ENCODE measurements at places on chromosomes 12 and 14.

DNA sequence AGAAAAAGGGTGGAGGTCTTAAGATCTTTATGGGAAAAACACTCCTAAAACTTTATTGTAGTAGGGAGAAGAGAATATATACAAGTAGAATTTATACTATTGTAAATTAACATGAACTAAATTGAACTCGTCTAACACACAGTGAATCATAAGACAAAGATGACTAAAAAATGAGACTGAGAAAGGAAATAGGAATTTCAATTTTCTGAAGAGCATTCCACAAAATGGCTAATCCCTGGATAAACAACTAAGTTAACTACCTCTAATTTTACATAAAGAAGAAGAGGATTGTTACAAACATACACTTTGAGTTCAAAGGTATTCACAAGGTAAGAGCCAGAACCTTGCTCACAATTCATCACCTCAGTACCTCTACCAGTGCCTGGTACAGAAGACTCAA is 2.0 kb downstream of the MAP4K5 start:
- no peak for DNase-seq

GRCh38 chr12:26100666-26101349 is 24.0 kb downstream of the BHLHE41 start:
- DNase-seq = no peak

DNA sequence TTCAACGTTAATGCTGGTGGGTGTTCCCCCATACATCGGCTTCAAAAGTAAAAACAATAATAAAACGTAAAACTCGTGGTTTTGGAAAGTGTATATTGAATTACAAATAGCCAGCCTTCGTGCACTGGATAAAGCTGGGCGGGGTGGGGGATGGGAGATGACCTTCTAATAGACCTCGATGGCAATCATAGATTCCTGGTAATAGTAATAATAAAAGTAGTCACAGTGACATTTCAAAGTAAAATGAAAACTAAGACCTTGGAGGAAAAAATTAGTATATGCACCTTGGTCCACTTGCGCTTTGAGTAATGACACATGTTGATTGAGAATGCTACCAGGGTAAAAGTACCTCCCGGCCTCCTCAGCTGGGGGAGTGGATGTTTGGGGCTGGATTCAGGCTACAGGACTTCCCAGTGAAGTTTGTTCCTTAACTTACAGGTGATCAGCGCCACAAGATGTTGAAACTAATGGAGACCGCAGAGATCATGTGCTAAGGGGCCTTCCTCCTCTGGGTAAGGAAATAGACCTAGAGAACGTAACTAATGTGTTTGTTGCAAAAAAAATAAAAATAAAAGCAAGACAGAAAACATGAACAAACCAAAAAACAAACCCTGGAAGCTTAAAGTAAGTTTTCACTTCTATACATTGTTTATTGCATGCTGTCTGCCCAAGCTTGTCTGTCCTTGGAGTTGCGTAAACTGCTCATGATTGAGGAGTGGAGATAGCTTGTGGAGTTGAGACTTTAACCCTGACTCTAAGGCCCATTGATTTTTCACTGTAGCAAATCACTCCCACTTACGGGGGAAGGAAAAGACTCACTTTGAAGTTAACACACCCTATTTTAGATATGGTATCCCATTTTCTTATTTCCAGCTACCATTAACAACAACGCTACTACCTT is 907 bp upstream of the LRIG3 start:
- DNase-seq = no peak

- no peak for DNase-seq
Measured at GRCh38 chr12:53618275-53618674, 7.9 kb downstream of the ATF7 start.

DNA sequence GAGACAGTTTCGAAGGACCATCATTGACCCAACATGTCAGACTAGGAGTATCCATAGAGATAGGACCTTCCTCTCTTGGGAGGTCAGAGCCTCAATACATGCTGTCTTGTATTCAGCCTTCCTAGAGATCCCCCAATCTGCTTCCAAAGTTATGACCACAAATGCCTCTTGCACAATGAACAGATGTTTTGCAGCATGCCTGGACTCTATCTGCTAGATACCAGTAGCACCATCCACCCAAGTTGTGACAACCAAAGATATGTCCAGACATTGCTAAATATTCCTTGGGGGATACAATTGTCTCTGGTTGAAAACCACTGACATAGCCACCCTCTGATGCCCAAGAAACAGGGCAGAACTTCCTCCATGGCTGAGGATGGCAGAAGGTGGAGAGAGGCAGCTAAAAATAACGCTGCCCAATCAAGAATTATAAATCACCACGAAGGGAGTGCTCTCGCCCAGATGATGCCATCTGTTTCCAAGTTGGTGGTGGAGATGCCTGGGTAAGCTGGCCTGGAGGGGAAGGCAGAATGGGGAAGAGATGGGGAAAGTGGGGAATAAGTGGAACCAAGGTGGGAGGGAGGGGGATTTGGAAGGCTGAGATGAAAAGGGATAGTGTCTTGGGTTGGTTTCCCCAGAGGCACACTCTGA is 42.9 kb upstream of the NOS1 start:
- DNase-seq = no peak

- no peak for DNase-seq
Measured at GRCh38 chr12:106987846-106988245, 900 bp upstream of the MTERF2 start.

- DNase-seq = no peak
Measured at GRCh38 chr14:69152181-69152901, 578 bp downstream of the DCAF5 start.

DNA sequence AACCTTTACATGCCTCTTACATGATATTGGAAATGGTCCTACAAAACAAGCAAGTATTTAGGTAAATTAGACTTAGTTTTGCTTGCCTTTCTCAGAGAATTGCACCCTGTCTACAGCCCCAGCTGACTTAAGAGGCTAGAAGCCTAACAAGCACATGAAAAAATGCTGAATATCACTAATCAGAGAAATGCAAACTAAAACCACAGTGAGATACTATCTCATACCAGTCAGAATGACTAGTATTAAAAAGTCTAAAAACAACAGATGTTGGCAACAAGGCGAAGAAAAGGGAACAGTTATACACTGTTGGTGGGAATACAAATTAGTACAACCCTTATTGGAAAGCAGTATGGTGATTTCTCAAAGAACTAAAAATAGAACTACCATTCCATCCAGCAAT is 103.8 kb downstream of the EGLN3 start:
- no peak for DNase-seq

DNA sequence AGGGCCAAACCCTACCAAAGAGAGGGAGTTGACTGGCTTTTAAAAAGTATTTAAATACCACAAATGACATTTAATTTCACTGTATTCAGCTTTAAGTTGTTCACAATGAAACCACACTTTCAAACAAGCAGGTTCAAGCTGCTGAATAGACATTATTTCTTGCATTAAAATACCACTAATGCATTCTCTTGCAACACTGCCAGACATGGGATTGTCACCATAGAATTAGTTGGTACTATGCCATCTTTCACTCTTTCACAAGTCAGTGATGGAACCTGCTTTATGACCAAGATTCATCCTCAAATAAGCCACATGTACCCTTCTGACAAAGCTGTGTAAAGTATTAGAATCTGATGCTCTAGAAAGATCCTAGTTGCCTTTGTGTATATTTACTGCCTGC is 239.4 kb downstream of the PAWR start:
- DNase-seq = no peak

DNA sequence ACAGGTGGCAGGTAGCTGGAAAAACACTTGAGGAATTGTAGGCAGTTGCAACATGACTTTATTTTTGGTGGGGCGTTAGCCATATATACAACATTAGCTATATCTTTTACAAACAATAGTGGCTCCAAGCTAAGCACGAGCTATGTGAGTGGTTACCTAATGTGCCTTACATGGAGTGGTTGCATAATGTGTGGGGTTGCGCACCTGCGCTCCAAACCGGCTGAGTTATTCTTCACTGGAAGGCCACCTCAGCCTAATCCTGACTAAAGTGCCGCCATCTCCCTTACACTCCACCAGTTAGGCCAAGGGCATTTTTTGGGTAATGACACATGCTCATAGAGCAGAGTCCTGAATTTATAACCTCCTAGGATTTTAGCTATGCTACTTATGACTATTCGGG is 31.8 kb upstream of the G2E3 start:
- no peak for DNase-seq

- no peak for DNase-seq
Measured at GRCh38 chr14:98912655-98913054, 359.3 kb downstream of the BCL11B start.

- DNase-seq = no peak
Measured at GRCh38 chr14:104870368-104871144, 5.5 kb downstream of the CEP170B start.

GRCh38 chr14:75456069-75456996 is 28.5 kb downstream of the JDP2 start:
- no peak for DNase-seq

GRCh38 chr12:7078163-7078562 is 14.1 kb downstream of the C1R start:
- no peak for DNase-seq

- no peak for DNase-seq
Measured at GRCh38 chr14:102055181-102055901, 31.5 kb downstream of the HSP90AA1 start.

DNA sequence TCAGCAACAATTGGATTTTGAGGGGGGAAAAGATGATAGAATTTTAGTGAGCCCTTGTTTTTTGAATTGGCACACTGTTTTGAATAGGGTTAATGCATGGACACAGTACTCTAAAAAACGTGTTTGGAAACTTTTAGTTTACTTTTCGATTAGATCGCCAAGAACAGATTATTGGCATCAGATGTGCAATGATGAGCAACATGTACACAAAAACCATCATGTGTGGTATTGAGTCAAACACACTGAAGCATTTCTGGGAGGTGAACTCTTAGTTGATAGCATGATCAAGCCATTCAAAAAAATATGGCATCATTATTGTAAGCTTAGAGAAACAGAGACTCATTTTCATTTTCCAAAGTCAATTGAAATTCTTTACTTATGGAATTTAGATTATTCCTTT is 329.2 kb downstream of the ADAMTS20 start:
- DNase-seq = no peak

- DNase-seq = no peak
Measured at GRCh38 chr12:108468196-108468968, 46.7 kb upstream of the FICD start.

DNA sequence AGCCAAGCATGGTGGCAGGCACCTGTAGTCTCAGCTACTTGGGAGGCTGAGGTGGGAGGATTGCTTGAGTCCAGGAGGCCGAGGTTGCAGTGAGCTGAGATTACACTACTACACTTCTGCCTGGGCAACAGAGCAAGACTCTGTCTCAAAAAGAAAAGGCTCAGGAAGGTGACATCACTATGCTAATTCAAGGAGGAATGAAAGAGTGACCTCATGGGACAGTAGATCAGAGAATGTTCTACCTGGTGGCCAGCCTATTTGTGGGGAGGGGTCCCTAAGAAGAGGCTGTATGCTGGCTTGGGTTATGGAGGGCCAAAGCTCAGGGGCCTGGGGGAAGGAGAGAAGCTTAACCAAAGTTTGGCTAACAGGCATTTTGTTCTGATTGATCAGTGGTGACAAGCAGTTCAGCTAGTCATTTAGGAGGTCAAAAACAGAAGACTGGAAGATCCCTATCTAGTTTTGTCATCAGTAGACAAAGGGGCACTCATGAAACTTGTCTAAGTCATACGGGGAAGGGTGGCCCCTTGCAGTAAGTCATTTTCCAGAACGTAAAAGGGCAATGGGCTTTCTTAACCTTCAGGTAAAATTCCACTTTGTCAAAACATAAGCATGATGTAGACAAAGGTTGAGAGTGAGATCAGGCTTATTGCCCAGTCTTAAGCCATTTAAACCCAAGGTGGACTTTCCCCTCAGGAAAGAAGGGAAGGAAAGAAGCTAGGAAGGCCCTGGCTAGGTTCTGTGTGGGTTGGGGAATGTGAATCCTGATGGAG is 60.8 kb upstream of the EEA1 start:
- no peak for DNase-seq

GRCh38 chr14:94887591-94887990 is 117.7 kb upstream of the GSC start:
- DNase-seq = no peak

DNA sequence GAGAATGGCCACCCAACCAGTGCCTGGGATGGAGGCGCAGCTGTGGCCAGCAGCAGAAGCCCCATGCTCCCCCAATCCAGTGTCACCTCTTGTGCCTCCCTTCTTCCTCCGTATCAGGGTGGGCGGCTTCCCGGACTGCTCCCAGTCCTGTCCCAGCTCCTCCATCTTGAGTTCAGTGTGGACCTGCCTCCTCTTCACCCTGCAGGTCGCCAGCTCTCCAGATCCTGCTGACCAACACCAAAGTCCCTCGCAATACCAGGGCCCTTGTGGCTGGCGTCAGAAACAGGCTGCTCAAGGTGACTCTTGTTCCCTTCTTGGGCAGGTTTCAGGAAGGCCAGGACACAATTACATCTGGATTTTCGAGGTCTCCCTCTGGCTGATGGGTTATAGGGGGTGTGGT is 17.0 kb downstream of the MVK start:
- no peak for DNase-seq

DNA sequence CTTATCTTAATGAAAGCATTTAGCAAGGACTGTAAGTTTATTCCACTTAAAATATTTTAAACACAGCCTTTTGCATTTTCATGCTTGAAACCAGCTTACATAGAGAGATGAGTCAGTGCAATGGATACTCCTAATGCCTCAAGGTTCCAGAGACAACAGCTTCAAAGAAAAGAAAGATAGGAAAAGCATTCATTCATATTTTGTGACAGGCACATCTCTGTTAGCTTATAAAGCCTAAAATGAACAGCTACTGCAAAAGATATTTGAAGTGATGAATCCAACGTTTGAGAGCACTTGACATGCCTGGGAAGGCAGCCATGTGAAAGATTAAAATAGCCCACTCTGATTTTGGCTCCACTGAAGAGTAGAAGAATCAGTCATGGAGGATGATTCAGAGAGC is 814.5 kb downstream of the RPS29 start:
- DNase-seq = no peak

DNA sequence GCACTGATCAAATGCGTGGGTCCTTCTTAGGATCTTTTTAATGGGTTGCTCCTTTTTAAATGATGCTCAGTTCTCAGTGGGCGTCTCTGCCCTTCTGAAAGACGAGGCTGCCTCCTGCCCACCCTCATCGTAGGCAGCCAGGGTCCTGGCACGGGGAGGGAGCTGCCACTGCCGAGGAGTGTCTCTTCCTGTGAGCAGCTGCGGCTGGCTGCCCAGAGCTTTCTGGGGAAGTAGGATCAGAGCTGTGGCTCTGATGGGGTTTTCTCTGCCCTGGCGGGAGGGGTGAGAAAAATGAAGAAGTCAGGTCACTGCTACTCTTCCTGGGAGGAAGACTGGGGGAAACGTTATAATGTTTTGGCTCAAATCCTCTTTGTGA is 31.1 kb upstream of the BEGAIN start:
- DNase-seq = no peak

DNA sequence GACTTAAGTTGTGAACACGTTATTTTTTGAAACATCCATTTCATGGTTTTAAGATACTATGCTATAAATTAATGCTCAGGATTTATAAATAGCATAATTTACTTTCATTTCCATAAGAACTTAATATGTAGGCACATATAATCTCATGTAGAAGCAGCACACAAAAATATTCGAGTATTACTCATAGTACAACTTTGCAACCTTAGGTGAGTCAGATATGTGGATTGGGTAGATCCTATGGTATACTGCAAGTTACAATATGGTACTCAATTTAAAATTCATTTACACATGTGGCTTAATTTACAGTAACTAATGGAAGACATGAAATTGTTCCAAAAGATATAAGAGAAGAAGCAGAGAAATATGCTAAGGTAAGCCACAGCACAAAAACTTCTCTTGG is 26.0 kb downstream of the PSMA3 start:
- DNase-seq = no peak
